ENCODE measurements at places on chromosomes 3 and 15. TPM values are rescaled to one million over a fixed set of nuclear protein-coding genes. Genes with fewer than 3 reads are reported as not detected.

GRCh38 chr15:59657635-59658125 lies 365 bp upstream of the GTF2A2 start:
- no peak for DNase-seq
- peak overlapping the region; percentile 43 for H3K4me3 ChIP-seq
- H3K27ac ChIP-seq, result no peak overlapping the region

Gene CYP11A1
- 0.13 TPM for total RNA-seq

Gene ZNF660
- total RNA-seq, result 5.3 TPM

Gene CCRL2
- total RNA-seq, result 2.8 TPM
